GM12864 (cell line): ENCODE measurements at places on chromosomes 16 and 17.

DNA sequence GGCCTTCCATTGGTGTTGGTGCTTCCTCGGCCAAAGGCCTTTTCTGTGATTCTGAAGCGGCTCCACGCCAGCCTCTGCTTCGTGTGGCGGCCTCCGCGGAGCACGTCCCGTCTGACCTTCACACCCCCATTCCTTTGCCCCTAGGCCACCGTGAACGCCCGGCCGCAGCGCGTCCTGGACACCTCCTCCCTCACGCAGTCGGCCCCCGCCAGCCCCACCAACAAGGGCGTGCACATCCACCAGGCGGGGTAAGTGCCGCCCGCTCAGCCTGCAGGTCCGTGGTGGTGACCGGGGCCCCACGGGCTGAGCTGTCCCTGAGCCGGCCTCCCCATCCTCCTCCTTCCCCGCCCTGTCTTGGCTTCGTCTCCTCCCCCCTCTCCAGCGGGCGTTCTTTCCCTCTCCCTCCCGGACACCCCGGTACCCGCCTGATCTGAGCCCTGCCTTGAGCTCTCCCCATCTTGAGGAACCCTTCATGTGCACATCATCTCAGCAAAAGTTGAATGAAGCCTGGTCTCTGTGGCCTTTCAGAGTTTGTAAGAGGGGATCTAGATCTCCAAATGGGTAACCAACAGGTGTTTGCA is 69.0 kb upstream of the CHMP6 start:
- DNase-seq = no peak

DNA sequence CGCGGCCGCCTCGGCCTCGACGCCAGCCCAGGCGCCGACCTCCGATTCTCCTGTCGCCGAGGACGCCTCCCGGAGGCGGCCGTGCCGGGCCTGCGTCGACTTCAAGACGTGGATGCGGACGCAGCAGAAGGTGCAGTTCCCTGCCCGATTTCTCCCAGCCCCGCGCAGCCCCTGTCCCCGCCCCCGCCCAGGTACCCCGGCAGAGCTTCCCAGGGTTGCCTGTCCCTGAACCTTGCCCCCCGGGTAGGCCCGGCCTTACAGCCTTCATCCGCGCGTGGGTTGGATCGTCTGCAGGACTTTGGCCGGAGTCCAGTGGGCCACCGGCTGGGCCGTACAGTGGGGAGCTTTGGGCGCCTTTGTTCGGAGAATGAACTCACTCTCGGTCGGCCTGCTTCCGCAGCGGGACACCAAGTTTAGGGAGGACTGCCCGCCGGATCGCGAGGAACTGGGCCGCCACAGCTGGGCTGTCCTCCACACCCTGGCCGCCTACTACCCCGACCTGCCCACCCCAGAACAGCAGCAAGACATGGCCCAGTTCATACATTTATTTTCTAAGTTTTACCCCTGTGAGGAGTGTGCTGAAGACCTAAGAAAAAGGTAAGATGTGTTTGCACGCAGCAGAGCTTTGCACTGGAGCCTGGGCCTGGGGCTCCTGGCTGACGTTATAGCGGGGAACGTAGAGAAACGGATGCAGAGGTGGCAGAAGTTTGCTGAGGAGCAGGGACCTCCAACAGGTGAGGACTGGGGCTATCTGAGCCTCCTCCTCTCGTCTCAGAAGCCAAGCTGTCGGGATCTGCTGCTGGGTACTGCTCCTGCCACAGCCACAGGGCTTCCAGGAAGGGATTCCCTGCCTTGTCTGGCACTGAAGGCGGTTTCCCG is 593 bp downstream of the GFER start:
- DNase-seq = no peak

DNA sequence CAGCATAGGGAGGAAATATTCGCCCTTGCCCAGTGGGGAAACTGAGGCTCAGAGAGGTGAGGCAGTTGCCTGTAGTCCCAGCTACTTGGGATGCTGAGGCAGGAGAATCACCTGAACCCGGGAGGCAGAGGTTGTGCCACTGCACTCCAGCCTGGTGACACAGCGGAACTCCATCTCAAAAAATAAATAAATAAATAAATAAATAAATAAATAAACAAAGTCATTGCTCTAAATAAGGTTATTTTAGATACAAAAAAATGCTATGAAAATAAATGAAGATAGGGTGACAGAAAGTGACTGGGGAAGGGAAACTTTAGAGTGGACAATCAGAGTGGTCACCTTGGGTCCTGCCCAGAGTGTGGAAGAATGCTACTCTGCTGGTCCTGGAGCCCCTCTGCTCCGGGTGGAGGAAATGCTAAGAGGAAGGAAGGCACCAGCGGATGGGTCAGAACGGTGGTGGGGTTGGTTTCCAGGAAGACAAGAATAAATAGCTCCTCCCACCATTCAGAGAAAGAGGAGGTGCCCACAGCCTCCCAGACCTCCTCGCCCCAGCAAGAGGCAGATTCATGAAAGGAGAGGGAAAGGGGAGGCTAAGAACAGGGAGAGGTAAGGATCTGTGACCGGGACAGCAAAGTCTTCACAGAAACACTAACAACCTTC is 17.6 kb downstream of the TRPV3 start:
- DNase-seq = no peak

GRCh38 chr17:79008666-79009387 is 737 bp downstream of the CANT1 start:
- DNase-seq = no peak

- no peak for DNase-seq
Observed at GRCh38 chr16:68826652-68827051, 16.7 kb upstream of the TANGO6 start.

DNA sequence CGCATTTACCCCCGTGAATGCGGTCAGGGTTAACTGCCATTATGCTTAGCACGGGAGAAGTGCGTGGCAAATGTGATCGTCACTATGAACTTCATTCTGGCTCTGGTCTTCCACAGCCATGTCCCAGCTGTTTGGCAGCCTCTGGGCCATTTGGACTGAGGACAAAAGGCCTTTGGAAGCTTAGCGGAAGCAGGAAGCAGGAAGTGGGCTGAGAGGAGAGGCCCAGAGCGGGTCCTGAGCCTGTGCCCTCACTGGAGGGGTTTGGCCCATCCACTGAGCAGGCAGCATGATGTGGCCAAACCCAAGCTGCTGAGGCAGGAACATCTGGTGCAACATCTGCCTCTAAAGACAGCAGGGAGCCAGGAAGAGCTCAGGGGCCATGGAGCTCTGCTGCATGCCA is 345.9 kb downstream of the C16orf95 start:
- no peak for DNase-seq

DNA sequence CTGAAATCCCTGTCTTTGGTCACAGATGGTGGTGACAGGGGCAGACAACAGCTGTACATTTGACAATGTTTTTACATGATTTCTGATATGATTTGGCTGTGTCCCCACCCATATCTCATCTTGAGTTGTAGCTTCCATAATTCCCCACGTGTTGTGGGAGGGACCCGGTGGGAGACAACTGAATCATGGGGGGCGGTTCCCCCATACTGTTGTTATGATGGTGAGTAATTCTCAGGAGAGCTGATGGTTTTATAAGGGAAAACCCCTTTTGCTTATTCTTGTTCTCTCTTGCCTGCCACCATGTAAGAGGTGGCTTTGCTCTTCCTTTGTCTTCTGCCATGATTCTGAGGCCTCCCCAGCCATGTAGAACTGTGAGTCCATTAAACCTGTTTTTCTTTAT is 353.9 kb downstream of the CPPED1 start:
- no peak for DNase-seq

DNA sequence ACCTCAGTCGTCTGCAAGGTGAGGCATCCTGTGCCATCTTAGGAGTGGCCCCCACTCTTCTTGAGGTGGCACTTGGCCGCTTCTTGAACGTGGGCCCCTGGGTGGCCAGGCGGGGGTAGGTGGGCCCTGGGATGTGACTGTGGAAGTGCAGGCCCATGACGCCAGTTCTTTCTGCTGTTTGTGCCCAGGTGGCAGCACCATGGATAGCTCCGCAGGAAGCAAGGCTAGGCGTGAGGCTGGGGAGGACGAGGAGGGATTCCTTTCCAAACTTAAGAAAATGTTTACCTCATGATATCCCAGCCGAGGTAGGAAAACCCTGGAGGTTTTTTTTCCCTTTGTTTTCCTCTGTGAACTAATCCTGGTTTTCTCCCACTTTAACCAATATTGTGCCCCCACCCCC is 19.8 kb downstream of the NMRAL1 start:
- DNase-seq = no peak

DNA sequence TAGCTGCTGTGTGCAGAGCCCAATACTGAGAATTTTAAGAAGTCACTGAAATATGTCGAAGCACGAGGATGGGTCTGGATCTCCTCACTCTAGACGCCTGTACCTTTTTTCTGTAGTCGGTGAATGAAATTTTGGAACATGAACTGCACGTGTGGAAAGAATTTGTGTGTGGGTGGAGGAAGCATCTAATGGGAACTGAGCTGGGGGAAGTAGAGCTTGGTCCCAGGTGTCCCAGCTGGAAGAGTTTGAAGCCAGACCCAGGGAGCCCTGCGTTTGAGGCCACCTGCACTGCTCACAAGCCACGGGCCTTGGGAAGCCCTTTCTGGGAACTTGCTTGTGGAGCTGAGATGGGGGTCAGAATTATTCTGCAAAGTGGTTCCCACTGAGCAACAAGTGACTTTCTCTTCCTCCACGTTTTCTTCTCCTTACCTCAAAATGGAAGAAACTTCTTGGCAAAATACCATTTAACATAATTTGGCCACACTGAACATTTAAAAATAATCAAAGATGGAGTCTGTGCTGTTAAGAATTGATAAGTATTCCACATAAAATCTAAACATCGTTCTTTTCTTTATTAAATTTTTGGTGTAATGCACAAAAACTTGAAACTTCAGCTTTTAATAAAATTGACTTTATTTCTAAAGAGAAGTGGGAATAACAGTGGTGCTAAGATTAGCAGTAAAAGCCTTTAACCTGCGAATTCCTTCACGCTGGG is 163.8 kb downstream of the PRKCA start:
- DNase-seq = no peak

- no peak for DNase-seq
Observed at GRCh38 chr17:68627956-68628575, 26.9 kb upstream of the FAM20A start.

GRCh38 chr17:44781551-44782325 is 22.9 kb downstream of the ADAM11 start:
- no peak for DNase-seq

- DNase-seq = no peak
Observed at GRCh38 chr17:43820759-43821158, 12.2 kb downstream of the MPP3 start.

DNA sequence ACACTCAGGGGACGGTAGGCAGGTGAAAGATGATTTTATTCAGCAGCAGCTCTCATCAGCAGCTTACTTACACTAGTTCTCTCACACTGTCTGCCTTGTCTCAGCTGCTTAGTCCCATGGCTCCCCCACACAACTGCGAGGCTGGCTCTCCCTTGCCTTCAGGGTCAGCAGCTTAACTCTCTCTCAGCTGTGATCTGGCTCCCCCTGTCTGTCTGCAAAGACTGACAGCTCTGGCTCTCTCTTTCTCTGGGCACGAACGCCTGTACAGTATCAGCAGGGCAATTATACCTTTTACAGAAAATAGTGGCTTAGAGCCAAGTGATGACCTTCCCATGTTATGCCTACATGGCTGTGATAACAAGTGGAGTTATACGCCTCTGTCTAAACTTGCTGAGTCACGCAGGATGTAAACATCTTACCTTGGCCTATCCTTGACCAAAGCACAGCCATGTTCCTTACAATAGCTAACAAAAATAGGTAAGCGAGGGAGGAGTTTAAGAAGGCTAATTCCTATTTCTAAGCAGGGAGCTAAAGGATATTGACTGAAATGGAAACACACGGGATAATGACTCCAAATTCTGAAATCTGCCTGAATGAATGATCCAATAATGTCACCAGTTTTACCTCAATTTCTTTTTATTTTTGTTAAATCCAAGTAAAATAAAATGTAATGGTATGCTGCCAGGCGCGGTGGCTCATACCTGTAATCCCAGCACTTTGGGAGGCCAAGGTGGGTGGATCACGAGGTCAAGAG is 1.1 kb upstream of the NDUFAB1 start:
- DNase-seq = peak; percentile 48

DNA sequence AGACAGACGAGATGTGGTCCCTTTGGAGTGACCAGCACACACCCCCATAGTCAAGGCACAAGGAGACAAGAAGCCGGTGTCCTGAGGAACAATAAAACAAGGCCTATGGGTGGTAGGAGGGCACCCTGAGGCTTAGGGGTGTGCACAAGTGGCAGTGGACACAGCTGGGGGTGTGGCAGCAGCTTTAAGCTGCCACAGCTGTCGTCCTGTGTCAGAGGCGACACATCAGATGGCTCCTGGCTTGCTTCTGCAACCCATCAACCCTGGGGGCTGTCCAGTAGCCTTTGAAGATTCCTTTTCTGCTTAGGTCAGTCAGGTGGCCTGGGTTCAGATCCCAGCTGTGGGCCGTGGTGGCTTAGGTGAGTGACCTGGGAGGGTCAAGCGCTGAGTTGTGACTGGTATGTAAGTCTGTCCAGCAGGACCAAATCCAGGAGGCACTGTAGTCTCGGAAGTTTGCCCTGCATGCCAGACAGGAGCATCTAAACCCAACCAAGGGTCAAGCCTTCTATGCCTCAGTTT is 15.8 kb downstream of the DRC3 start:
- DNase-seq = no peak

- DNase-seq = no peak
Observed at GRCh38 chr17:36629252-36629847, 28.0 kb downstream of the MRM1 start.

DNA sequence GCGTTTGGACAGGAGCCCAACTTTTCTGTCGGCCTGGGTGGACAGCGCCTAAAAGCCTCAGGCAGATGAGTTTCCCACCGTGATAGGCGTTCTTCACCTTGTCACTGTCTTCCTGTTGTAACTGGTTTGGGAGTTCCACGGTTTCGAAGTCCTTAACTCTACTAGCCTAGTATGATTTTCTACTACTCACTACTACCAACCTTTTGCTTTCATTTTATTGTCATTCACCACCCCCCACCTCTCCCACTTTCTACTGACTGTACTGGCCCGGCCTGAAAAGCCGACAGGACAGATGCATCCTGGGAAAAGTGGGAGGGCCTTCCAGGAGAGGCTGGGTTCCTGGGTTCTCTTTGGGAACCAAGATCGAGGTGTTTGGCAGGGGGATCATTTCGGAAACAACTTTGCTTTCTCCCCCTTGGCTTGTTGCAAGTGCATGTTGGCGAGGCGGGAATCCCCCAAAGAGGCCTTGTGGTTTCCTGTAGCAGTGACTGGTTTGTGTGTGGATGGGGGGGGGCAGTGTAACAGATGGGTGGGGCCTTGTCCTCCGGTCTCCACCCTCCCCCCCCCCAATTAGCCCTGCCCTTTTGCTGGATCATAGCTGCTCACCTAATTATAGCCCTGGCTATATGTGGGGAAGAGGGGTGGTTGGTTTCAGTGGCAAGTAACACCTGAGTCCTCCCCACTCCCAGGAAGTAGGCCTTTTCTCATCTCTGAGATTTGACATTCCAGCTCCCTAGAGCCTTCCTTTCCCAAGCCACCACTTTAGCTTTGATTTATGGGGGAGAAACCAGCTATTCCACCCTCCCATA is 1.4 kb downstream of the EIF5A start:
- DNase-seq = peak; percentile 81

GRCh38 chr17:57874434-57875289 is 24.8 kb upstream of the MRPS23 start:
- DNase-seq = no peak

- no peak for DNase-seq
Observed at GRCh38 chr17:39679521-39680192, 8.2 kb downstream of the PGAP3 start.

- DNase-seq = peak; percentile 26
Observed at GRCh38 chr16:58882292-58882691, 148.2 kb upstream of the GOT2 start.
